ENCODE measurements at places on chromosomes 12 and 14. TPM values are rescaled to one million over a fixed set of nuclear protein-coding genes. Genes with fewer than 3 reads are reported as not detected.

DNA sequence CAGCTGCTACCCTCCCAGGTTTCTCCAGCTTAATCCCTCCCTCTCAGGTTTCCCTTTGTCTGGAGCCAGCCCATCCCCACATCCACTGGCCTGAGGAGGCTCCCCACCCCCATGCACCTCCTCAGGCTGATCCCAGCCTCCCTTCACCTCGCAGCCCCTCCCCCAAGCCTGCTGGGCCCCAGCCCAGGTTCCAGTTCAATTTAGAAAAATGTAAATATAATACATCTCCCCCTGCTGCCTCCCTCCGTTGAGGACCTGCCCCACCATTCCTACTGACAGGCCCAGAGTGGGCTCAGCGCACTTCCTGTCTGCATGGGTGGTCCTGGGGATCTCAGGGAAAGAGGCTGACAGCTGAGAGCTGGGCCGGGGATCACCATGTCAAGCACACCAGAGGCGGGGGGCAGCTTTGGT, 155.8 kb downstream of the NTF3 start:
- H3K27ac ChIP-seq = no peak overlapping the region
- H3K4me3 ChIP-seq = no peak overlapping the region
- no peaks in the 10 kb centered on the region for H3K4me1 ChIP-seq
- no peaks in the 10 kb centered on the region for H3K36me3 ChIP-seq
- peaks cover 10% of the 10 kb centered on the region for H3K27me3 ChIP-seq
- no peak for DNase-seq

SRGAP1 gene
- not detected for polyA plus RNA-seq

DNA sequence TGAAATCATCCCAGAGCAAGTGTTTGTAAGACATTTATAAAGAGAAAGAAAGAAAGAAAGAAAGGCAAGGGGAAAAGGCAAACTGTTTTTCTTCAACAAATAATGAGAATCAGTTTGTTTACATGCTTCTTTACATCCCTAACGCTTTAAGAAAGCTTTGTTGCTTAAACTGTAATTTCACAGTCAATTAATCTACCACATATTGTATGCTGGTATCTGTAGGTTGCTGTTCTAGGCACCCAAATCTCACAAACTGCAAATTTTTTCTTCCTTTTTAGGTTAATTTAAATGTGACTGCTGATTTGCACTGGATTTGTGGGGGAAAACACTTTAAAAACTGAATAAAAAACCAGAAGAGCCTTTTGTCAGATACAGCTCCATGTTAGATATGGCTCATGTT, 384.2 kb downstream of the ATP23 start:
- no peak overlapping the region for H3K4me3 ChIP-seq
- no peaks in the 10 kb centered on the region for H3K27me3 ChIP-seq
- no peak overlapping the region for H3K27ac ChIP-seq
- no peaks in the 10 kb centered on the region for H3K36me3 ChIP-seq
- H3K4me1 ChIP-seq = no peaks in the 10 kb centered on the region

- H3K27me3 ChIP-seq = peaks cover 17% of the 10 kb centered on the region
- H3K36me3 ChIP-seq = no peaks in the 10 kb centered on the region
- H3K27ac ChIP-seq = no peak overlapping the region
- H3K4me3 ChIP-seq = no peak overlapping the region
- H3K4me1 ChIP-seq = peaks cover 27% of the 10 kb centered on the region
Observed at GRCh38 chr14:105862581-105863239, 336.3 kb downstream of the TMEM121 start.

- H3K4me3 ChIP-seq = no peak overlapping the region
- no peaks in the 10 kb centered on the region for H3K36me3 ChIP-seq
- peaks cover 1% of the 10 kb centered on the region for H3K27me3 ChIP-seq
- H3K4me1 ChIP-seq = no peaks in the 10 kb centered on the region
- DNase-seq = no peak
Observed at GRCh38 chr12:113659015-113659414, 187.3 kb upstream of the LHX5 start.

DNA sequence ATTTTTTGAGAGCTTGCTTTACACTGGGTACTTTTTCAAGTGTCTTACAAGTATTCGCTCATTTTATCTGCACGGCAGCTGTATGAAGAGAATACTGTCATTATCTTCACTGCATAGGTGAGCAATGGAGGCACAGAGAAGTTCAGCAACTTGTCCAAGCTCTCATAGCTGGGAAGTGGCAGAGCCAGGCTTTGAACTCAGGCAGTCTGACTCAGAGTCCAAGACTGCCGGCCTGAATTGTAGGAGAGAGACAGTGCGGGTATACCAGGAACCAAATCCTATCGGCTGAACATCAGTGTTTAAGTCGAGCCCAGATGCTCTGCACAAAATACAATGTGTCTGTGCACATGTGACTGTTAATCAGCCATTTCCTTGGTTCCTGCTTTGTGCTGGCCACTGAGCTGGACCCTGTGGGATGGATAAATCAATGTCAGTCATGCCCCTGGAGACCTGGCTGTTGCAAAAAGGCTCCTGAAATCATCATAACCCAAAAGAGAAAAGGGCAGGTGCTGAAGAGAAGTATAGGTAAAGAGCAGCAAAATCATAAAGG, 474.6 kb downstream of the DPF3 start:
- no peak for DNase-seq
- H3K27me3 ChIP-seq = peaks cover 4% of the 10 kb centered on the region
- peaks cover 16% of the 10 kb centered on the region for H3K4me1 ChIP-seq
- H3K4me3 ChIP-seq = no peak overlapping the region
- H3K27ac ChIP-seq = no peak overlapping the region

DNA sequence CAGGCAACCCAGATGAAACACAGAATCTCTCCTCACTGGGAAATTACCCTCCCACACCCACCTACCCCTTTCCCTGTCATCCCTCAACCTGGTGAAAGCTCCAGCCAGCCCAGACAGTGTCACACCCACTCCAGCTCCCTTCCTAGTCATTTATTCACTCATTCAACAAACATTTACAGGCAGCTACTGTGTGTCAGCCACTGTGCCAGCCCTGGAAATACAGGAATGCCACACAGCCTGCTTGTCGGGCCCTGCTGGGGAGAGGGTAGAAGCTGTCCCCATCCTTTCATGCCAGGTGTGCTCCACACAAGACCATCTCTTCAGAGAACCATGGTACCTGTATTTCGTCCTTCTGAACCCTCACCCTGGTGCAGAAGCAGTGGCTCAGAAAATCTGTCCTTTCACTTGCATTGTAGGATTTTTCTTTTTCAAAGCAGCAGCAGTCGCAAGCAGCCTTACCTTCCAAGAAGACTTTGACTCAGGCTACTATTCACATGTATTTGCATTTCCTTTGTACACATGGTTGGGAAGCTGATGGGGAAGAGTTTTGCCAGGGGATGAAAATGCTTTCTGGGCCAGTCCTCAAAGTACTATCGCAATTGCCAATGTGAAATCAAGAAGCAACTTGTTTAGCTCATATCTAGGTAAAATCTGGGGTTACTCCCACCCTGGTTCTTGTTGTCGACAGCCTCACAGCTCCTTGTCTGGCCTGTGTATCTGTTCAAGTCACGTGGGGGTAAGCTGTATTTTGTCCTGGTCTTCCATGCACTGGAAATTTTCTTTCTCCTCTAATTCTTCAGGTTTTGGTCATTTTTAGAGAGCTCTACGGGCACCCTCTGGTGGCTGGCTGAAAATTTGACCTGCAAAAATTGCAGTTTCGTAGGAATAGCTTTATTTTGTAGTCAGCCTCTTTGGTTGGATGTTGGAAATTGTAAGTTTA, 147.4 kb upstream of the EGLN3 start:
- H3K36me3 ChIP-seq = no peaks in the 10 kb centered on the region
- no peak overlapping the region for H3K4me3 ChIP-seq
- no peak overlapping the region for H3K27ac ChIP-seq

CD163L1 gene
- not detected for polyA plus RNA-seq

DNA sequence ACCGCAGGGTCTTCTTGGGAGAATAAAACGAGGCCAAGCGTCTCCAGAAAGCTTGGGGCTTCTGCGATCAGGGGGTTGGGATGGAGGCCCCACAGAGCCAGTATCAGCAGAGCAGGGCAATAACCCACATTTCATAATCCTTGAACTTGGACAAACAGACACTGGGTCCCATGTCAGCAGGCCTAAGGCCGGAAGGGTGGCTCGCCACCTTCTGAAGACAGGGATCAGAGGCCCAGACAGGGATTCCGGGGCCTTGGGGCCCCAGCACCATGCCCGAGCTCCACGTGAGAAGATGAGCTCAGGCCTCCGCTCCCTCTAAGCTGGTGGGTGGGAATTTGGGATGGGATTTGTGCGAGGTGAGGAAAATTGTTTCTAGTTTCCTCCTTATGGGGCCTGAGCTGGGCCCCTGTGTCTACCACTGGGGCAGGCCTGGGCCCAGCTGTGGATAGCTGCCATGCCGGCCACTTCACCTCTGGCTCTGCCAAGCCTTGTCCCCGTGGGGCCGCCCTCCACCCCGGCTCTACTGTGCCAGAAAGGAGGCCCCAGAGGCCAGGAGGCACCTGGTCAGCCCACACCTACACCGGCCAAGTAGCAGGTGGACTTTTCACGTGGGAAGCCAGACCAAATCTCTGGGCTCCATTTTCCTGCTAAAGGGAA, 67.2 kb upstream of the DLK1 start:
- H3K27me3 ChIP-seq = peaks cover 12% of the 10 kb centered on the region
- peaks cover 5% of the 10 kb centered on the region for H3K4me1 ChIP-seq
- no peaks in the 10 kb centered on the region for H3K36me3 ChIP-seq
- H3K27ac ChIP-seq = no peak overlapping the region
- no peak for DNase-seq

TAMALIN gene
- polyA plus RNA-seq = 3.1 TPM

ACSM4 gene
- not detected for polyA plus RNA-seq

DNAH10 gene
- 0.16 TPM for polyA plus RNA-seq

CPNE6 gene
- polyA plus RNA-seq = not detected

DNA sequence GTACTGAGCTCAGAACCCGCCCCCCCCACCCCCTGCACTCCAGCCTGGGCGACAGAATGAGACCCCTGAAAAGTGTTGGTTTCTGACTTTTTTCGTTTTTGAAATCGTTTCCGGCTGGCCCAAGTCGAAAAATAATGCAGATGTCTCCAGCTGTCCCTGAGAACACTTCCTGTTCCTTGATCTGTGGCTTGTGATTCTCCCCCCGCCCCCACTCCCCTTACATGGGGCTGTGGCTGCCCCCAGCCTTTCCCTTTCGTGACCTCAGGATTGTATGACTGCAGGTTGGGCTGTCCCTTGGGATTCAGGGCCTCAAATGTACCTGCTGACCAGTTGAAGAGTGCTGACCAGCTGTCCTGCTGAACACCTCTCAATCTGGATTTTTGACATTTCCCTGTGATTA, 34.1 kb downstream of the NOC4L start:
- no peak for DNase-seq
- H3K27ac ChIP-seq = no peak overlapping the region
- no peak overlapping the region for H3K4me3 ChIP-seq

GRCh38 chr14:99659333-99659741, 14.4 kb downstream of the HHIPL1 start:
- DNase-seq = peak; percentile 19
- H3K4me3 ChIP-seq = no peak overlapping the region
- H3K36me3 ChIP-seq = no peaks in the 10 kb centered on the region
- peaks cover 16% of the 10 kb centered on the region for H3K27me3 ChIP-seq

- H3K36me3 ChIP-seq = no peaks in the 10 kb centered on the region
- peaks cover 12% of the 10 kb centered on the region for H3K27me3 ChIP-seq
- DNase-seq = no peak
- H3K27ac ChIP-seq = no peak overlapping the region
- no peaks in the 10 kb centered on the region for H3K4me1 ChIP-seq
Observed at GRCh38 chr12:129909051-129910020, 5.5 kb upstream of the TMEM132D start.

Measured in immature natural killer cell (primary cell).